ENCODE measurements at places on chromosomes 5 and 9. TPM values are rescaled to one million over a fixed set of nuclear protein-coding genes. Genes with fewer than 3 reads are reported as not detected.

SLC36A3 gene
- polyA plus RNA-seq: not detected

KCNIP1 gene
- polyA plus RNA-seq: 3.7 TPM

GABRP gene
- polyA plus RNA-seq: 0.03 TPM

DNA sequence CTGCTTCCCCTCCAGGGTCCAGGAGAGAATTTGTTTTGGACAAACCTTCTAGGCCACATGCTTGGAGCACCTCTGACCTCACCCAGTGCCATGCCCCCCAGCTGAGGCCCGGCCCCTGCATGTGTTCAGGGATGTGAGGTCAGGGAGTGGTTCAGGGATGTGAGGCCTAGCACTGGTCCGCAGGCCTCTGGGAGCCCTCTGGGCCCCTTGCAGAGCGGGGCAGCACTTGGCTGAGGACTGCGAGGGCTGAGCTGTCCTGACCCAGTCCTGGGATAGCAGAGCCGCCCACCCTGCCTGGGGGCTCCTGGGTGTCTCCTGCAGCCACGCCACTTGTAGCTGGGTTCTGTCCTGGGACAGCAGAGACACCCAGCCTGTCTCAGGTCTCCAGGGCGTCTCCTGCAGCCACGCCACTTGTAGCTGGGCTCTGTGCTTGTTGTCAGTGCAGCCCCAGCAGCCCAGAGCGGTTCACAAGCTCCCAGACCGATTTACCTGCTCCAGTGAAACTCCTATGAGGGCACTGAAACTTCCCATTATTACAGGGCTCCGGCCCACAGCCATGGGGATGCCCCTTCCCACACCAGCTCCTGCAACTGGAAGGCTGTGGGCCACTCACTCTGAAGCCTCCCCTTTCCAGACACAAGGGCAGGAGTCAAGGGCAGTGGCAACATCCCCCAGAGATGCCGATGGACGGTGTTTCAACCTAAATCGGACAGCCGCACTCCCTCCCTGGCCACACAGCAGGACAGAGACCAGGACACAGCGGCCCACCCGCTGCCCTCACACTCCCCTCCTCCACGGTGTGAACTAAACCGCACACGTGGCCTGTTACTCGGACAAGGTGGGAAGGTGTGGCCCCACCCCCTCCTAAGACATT, 5.4 kb upstream of the CEP72 start:
- no peak for DNase-seq
- H3K36me3 ChIP-seq: no peaks in the 10 kb centered on the region
- H3K27me3 ChIP-seq: peaks cover 7% of the 10 kb centered on the region
